GDM1 (cell line): ENCODE measurements at places on chromosomes 16 and 17.

DNA sequence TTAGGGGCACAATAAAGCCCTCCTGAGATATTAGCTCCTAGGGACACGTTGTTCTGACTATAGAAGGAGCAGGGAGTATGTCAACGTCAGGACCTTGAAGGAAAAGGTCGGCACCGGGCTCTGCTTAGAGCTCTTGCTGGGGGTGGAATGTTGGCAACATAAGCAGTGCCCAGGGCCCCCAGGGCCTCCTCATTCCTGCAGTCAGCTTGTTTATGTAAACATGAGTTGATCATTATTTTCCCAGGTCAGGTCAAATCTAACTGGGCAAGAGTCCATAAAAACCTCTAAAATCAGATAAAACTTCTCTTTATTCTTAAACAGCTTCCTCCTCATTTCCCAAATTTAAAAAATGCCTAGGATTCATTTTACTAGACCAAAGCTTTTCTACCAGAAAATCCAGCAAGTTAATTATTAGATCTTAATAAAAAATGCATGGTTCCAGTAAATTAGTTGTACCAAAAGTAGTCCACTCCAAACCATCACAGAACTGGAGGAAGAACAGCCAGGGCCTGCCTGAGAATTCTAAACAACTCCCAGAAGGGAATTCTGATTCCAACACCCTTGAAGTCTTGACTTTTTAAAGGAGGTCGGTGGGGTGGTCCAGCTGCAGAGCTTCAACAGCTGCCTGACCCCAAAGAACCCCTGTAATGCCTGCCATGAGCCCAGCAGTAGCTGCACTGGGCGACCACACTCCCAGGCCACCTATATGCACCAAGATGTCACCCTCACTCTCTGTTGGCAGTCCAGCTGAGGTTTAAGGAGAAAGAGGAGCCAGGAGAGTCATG, 54.3 kb downstream of the AMFR start:
- no peak for DNase-seq

DNA sequence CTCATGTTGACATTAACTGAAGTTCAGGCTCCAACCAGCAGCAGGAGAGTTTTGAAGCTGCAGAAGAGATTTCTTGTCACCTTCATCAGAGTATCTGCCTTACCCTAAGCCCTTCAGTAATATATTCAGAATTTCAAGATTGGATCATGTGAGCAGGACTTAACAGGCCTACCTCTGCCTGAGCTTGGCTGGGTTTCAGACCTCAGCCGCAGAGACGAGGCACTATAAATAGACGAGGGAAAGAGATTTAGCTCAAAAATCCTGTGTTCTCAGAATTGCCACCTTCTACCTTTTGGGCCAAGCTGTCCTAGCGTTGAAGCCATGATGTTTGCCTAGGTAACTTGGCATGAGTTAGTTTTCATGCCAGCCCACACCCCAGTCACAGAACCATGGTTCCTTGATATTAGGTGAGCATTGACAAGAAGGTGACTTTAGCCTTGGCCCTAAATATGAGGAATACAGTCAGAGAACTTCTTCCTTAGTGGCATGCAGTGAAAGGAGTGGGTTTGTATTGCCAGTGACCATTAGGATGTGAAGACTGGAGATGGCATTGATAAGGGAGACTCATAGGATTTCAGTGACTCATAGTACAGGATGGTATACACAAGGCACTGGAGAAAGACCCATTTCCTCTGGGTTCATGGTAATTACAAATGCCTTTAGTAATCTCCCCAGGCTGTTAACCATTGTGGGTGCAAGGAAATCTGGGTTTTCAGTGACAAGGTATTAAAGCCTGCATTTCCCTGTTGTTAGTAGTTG, 224.3 kb downstream of the MSI2 start:
- DNase-seq: no peak

GRCh38 chr16:75248536-75249380, 2.7 kb downstream of the BCAR1 start:
- no peak for DNase-seq

- DNase-seq: no peak
These were observed 29.8 kb downstream of the WSB1 start for GRCh38 chr17:27323538-27324215.

DNA sequence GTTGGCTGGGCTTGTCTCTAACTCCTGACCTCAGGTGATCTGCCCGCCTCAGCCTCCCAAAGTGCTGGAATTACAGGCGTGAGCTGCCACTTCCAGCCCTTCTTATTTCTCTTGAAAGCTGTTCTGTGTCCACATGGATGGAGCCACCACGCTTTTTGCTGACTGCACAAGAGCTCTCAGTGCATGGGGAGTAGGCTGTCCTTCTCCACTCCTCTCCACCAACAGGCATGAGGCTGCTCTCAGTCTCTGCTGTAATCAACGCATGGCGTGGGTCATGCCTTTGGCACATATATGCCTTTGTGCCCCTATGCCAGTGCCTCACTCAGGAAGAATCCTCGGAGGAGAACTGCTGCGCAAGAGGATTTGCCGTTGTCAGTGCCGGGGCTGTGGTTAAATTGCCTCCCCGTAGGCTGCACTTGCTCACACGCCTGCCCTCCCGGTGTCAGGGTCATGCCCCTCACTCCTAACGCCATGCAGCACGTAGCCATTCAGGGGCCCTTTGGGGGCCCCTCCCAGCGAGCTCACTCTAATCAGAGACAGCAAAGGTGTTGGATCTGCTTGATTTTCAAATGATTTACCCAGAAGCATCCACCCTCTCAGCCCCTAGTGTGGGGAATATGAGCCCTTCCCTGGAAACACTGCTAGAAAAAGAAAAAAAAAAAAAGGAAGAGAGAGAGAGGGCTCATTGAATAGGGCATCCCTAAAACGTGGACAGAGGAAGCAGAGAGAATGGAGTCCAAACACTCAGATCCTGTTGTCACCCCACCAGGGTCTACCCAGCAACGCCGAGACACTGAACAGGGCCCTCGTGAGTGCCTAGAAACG, 47.5 kb upstream of the ZCCHC14 start:
- no peak for DNase-seq

DNA sequence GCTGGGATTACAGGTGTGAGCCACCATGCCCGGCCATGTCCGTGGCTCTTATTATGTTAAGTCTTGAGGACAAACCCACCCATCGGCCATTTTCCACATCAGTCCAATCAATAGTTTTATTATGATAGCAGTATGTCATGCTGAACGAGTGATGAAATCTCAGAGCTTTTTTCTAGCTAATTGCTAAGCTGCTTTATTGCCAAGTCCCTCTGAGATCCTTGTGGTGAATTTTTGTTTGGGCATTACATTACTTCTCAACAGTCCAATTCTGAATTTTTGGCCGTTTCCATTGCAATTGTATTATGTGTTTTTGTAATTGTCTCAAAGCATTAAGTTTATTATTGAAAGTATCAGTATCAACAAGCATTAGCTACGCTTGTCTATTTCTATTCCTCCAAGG, 10.9 kb downstream of the RNF112 start:
- no peak for DNase-seq

DNA sequence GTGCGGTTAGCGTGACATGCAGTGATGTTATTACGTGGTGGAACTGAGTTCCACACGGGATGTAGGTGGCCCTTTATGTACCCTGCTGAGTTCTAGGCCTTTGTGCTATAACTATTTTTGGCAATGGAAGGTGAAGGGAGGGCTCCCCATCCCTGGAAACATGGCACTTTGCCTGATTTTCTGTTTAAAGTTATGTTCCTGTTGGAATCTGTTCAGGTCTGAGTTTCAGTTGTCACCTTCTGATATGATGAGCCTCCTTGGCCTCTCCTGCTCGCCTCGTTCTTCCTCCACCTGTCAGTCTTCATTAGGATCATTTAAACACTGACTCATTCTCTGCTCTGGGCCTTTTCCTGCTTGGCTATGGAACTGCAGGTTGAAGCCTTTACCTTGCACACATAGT, 200.6 kb downstream of the FTO start:
- DNase-seq: no peak
